ENCODE measurements at places on chromosomes 6 and 20.

GRCh38 chr20:44400970-44401769, 45.7 kb downstream of the HNF4A start:
- no peak for DNase-seq

DNA sequence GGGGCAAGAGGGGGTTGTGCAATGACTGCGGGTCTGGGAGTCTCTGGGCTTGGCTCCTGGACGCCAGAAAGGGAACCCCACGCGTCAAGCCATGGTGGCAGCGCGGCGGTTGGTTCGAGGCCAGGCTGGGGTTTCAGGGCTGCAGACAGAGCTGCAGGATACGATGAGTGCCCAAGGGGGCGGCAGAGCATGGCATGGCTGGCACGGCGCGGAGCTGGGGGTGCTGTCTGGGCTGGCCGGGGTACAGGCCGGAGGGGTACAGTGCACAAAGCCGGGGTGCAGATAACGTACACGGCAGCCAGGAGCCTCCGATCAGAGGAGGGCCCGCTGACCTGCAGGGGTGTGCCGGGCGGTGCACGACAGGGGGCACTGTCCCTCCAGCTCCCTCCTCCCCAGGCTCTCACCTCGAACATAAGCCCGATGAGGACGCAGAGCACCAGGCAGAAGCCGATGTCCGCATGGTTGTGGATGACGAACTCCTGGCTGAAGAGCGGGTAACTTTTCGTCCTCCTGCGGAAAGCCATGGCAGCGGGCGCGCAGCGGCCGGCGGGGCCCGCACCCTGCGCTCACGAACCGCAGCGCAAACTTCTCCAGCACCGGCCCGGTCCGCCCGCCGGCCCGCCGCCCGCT, 353 bp downstream of the TRAM2 start:
- DNase-seq: peak; percentile 26

DNA sequence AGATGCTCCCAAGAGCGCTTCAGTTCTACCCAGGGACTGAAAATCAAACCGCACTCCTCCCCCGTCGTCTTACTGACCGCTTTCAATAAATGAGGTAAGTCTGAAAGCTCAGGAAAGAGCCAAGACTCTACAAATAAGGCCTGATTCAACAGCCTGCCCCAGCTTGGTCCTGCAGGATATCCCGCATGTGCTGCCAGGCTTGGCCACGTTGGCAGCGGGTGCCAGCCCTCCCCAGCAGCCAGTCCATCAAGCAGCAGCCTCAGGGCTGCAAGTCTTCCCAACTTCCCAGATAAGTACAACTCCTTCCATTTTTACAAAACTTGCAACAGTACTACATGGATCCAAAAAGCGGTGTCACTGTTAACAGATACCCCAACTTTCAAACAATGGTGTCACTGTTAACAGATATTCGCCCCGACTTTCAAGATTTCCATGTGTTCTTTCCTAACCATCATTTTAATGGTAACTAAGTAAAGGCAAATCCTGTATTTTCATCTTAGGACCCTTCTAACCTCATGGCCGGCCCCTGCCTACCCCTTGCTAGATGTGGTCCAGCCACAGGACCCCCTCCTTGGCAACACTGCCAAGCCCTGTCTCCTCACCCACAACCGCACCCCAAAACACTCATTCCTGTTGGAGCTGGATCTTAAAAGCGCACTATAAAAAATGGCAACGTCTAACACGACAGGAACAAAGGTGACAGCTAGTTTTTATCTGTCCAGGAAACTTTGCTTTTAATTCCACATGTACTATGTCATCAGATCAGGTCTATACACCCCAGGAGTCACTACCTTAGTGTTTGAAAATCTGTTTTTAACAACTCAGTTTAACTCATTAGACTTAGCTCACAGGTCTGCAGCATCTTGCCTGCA, 28.0 kb downstream of the DIDO1 start:
- no peak for DNase-seq

GRCh38 chr6:139468178-139468819, 93.9 kb upstream of the CITED2 start:
- DNase-seq: no peak

GRCh38 chr6:23305325-23305943, 736.1 kb downstream of the HDGFL1 start:
- DNase-seq: no peak

GRCh38 chr6:15796130-15796771, 133.4 kb upstream of the DTNBP1 start:
- no peak for DNase-seq

DNA sequence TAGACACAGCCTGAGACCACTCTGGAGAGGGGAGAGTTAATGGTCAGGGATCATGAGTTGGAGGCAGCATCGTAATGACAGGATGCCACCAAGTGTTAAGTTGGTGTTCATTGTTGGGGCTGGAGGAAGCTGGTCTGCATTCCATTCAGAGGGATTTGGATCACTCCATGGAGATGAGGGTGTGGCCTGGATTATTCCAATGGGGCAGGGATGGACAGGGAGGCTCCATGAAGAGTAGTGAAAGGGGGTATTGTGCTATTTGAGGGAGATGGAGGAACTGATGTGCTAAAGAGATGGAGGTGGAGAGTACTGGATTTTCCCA, 1.1 kb downstream of the SAPCD1 start:
- DNase-seq: no peak

GRCh38 chr6:33713786-33714185, 2.3 kb upstream of the UQCC2 start:
- DNase-seq: no peak

GRCh38 chr6:38310061-38310460, 329.7 kb downstream of the BTBD9 start:
- DNase-seq: no peak
